ACHN (cell line): ENCODE measurements at places on chromosomes 2 and 18.

- no peak for DNase-seq
Measured at GRCh38 chr2:240876475-240877251, 8.0 kb downstream of the AGXT start.

DNA sequence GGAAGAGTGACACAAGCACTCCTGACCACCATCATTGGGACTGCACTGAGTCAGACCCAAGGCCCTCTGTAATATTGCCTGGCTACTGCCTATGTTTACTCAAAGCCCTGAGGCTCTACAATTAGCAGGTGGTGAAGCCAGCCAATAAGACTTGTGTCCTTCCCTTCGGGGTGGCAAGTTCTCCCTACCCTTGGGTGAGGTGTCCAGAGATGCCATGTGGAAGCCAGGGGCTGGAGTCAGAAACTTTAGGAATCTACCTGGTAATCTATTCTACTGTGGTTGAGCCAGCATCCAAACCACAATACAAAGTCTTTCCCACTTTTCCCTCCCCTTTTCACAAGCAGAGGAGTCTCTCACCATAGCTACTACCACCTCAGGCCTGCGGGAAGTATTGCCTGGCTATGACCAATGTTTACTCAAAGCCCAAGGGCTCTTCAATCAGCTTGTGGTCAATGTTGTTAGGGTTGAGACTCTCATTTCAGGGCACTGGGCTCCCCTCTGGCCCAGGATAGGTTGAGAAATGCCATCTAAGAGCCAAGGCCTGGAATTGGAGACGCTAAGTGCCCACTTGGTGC lies 17.6 kb downstream of the DHRS9 start:
- DNase-seq, result no peak

DNA sequence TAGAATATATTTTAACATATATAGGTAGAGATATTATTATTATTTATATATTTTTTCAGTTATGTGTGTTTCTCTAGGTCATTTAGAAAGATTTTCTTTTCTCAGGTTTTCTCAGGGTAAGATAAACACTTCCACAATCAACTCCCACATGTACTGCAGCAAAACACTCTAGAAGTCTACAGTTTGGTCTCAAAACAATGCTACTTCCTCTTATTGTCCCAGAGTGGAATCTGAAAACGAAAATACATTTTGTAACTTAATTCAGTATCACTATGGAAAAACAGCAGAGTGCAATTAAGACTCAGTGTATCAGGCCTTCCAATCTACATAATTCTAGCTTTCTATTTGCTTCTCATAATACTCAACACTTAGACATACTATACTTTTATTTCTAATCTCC lies 190.1 kb upstream of the SLC35G4 start:
- no peak for DNase-seq

GRCh38 chr18:62590799-62591590 lies 68.2 kb downstream of the ZCCHC2 start:
- DNase-seq, result no peak

- no peak for DNase-seq
Measured at GRCh38 chr18:67140495-67140894, 376.0 kb downstream of the DSEL start.

GRCh38 chr2:24576617-24577016 lies 85.6 kb downstream of the NCOA1 start:
- no peak for DNase-seq

- no peak for DNase-seq
Measured at GRCh38 chr2:61173116-61173515, 11.1 kb downstream of the C2orf74 start.

DNA sequence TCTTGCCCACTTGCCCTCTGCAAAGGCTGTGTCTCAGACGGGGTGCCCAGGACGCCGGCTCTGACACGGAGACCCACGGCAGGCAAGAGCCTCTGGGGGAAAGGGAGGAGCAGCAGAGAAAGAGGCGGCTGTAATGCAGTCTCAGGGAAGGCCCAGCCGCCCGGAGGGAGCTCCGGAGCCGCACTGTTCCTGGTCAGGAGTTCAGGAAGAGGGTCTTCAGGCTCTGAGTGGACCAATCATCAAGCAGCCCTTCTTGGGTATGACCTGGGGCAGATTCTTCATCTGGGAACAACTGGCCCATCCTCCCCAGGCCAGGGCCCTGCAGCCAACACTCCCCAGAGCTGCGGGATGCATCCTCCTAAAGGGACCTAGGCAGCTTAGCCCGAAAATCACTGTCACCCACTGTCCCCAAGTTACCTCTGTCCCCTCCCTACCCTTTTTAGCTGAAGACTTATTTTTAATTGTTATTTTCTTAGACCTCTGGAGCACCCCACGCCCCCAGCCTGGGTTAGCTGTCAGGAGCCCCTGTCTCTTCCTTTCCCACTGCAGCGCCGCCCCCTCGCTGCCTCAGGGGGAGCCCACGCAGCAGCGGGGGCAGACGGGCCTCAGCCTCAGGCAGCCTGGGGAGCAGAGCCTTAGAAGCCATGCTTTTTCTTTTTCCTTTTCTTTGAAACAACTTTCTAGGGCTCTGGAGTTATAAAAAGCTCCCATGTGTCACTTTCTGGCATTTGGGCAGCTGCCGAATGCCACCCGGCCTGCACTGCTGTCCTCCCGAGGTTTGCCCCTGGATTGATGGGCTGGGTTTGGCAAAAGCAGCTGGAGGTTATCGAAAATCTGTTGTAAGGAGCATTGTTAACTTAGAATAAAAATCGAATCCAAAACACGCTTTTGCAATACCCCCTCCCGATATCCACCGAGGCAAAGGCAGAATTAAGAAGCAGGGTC lies 644 bp upstream of the NEU2 start:
- DNase-seq, result no peak

DNA sequence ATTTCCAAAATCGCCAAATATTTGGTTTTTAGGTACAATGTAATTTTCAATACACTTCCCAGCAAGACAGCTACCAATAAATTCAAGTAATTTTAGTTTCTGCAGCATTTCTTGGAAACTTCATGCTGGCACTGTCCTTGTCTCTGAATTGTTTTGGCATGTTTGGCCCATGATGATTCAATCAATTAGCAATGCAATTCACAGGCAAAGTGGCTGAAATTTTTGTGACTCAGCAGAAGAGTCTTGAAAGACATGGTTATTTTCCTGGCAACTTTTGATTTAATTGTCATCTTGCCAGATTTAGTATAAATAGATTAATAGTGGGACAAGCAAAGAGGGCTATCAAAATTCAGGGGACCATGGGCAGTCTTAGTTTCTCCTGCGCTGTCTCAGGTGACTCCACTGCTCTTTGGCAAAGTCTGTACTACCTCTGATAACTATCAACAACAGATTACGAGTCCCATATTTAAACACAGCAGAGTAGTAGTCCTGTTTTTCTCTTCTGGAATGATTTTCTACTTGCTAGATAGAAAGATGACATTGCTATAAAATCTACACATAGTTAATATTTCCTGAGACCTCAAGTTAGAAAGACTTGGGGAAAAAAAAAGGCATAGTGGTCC lies 88.9 kb upstream of the CYP26B1 start:
- DNase-seq, result peak; percentile 47

- DNase-seq, result no peak
Measured at GRCh38 chr18:58808349-58808748, 56.3 kb upstream of the ZNF532 start.

DNA sequence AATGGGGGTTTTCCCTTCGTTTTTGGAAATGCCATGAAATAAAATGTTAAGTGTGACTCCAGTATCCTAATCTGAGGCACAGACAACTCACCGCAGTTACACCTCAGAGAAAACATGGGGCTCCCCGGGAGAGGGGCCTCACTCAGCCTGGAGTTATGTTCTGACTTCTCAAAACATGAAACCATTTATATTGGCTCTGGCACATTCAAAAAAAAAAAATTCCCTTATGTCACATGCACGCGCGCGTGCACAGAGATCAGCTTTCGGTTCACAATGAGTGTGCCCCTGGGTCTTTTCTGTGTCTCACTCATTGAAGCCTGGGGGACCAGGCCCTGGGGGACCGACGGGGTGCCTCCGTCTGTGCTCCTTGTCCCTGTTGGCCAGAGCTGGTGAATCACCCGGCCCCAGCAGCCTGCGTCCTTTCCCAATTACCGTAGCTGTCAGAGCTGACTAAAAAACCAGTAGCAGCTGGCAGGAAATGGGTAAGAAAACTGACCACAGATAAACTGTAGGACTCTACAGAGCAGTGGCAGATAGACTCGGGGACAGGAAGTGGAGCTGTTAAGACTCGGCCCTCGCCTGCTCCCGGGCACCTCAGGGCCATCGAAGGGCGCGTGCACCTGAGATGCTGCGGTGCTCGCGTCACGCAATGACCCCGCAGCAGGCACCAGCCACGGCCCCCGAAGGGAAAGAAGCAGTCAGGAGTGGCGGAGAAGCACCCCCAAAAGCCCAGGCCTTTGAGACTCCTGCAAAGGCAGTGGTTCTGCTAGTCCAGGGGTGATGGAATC lies 138.3 kb upstream of the ID2 start:
- DNase-seq, result peak; percentile 82

DNA sequence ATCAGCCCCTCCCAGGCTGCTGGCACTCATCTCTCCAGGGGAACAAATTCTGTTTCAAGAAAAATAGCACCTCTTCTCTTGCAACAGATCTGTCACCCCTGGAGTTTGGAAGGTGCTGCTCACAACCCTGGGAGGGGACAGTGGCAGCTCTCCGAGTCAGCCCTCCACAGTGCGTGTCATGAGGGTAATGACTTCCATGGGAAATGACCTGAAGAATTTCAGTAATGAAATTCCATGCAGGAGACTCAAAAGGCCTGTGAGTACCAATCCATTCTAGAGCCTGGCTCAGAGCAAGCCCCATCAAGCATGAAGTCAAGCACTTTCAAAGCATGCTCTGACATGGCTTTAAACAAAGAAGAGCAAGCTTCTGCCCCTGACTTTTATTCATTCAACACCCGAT lies 276.3 kb upstream of the PARD3B start:
- no peak for DNase-seq

GRCh38 chr2:176130957-176131847 lies 1.7 kb downstream of the HOXD8 start:
- DNase-seq, result no peak

DNA sequence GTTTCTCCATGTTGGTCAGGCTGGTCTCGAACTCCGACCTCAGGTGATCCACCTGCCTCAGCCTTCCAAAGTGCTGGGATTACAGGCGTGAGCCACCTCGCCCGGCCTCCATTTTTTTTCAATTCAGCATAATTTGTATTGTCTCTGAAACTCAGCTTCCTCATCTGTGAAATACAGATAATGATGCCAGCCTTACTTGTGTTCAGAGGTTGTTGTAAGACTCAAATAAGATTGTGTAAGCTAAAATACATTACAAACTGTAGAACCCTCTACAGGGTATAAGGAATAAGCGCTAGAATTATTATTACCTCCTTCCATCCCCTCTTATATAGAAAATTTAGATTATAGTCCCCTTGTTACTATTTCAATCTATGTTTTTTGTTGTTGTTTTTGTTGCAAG lies 24.8 kb upstream of the STARD7 start:
- DNase-seq, result no peak

GRCh38 chr2:151852260-151853069 lies 24.2 kb upstream of the ARL5A start:
- DNase-seq, result no peak

DNA sequence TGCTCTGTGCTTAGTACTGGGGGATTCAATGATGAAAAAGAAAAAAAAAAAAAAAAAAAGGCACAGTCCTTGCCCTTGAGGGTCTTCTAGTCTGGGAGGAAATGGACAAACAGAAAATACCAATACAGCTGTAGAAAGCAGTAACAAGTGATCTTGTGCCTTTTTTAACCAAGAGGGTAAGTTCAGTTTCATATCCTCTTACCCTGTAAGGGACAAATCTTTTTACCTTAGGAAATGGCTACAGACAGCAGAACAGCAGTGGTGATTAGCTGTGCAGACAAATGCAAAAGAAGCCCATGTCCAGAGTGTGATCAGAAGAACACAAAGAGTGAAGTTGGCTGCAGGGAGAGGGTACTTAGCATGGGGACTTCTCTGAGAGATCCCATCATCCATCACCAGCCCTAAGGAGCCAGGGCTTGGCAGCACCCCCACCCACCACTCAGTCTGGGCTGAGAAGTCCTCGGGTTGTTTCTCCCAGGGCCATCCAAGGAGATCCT lies 102.9 kb downstream of the ALPK2 start:
- no peak for DNase-seq

- DNase-seq, result peak; percentile 84
Measured at GRCh38 chr2:98334439-98335078, 11.7 kb upstream of the CNGA3 start.

- no peak for DNase-seq
Measured at GRCh38 chr2:201343559-201343958, 13.6 kb downstream of the FLACC1 start.

DNA sequence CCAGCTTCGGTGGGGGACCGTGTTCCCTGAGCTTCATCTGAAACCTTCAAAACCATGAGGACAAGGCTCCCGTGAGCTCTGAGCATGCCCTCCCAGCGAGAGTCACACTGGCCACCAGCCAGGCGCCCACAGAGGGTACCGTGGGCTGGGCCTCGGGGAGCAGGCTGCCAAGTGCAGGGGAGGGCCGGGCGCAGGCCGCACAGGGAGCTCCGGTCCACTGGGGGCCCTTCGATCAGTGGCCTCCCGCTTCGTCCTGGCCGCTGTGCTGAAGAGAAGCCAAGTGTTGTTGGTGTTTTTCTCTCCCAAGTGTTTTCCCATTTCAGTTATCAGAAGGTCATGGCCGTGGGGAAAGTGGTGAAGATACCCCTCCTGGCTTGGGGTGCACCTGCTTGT lies 144.4 kb downstream of the PTGR3 start:
- DNase-seq, result no peak

GRCh38 chr18:63492851-63493250 lies 16.1 kb downstream of the SERPINB5 start:
- no peak for DNase-seq

DNA sequence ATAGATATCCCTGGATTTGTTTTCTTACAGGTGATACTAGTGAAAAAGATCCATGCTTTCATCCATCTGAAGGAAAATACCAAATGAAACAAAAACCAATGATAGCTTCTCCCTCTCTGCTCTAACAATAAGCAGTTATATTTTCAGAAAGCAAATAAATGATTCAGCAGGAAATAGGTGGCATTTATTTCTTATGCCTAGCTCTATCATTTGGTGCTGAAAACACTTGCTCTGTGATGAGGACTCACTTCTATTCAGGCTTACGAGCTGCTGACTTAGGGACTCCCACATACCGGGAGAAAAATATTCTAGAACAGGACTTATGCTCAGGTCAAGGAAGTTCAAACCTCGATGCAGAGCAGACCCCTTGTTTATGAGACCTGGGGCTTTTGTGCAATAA lies 142.6 kb downstream of the SETBP1 start:
- DNase-seq, result no peak

GRCh38 chr2:161102770-161103450 lies 57.3 kb upstream of the TANK start:
- no peak for DNase-seq

DNA sequence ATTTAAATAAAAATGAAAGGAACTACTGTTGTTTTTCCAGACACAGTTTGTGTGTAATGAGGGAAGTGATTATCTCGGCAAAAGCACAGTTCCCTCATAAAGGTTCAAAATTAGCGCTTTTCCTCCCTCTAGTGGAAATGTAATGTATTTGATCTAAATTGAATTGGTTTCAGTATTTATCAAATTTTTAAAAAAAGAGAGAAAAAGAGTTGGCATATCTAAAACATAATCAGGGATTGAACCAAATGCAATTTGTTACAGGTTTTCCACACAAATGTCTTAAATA lies 37.5 kb downstream of the CMPK2 start:
- DNase-seq, result peak; percentile 30
